ENCODE measurements at places on chromosomes 5 and 9. TPM values are rescaled to one million over a fixed set of nuclear protein-coding genes. Genes with fewer than 3 reads are reported as not detected.

Gene TOR4A
- 20.6 TPM for total RNA-seq

GRCh38 chr9:138076650-138077009 is 199.0 kb downstream of the CACNA1B start:
- no peaks in the 10 kb centered on the region for H3K4me1 ChIP-seq
- DNase-seq = no peak
- no peak overlapping the region for H3K4me3 ChIP-seq
- no peaks in the 10 kb centered on the region for H3K27me3 ChIP-seq
- H3K36me3 ChIP-seq = no peaks in the 10 kb centered on the region

- peaks cover 7% of the 10 kb centered on the region for H3K4me1 ChIP-seq
- H3K36me3 ChIP-seq = no peaks in the 10 kb centered on the region
- DNase-seq = no peak
- peaks cover 100% of the 10 kb centered on the region for H3K27me3 ChIP-seq
These were observed 189.7 kb downstream of the MEF2C start for GRCh38 chr5:88693071-88693932.

GRCh38 chr5:45440466-45440865 is 255.7 kb downstream of the HCN1 start:
- DNase-seq = no peak
- H3K27ac ChIP-seq = peak overlapping the region; percentile 5

- H3K4me1 ChIP-seq = no peaks in the 10 kb centered on the region
- H3K27ac ChIP-seq = no peak overlapping the region
- H3K36me3 ChIP-seq = peaks cover 7% of the 10 kb centered on the region
- no peaks in the 10 kb centered on the region for H3K27me3 ChIP-seq
These were observed 102.5 kb downstream of the OTULIN start for GRCh38 chr5:14767053-14767452.

- H3K36me3 ChIP-seq = no peaks in the 10 kb centered on the region
- no peaks in the 10 kb centered on the region for H3K27me3 ChIP-seq
- no peak overlapping the region for H3K4me3 ChIP-seq
- peaks cover 5% of the 10 kb centered on the region for H3K4me1 ChIP-seq
- no peak overlapping the region for H3K27ac ChIP-seq
These were observed 18.5 kb upstream of the TCERG1 start for GRCh38 chr5:146428658-146429057.

DNA sequence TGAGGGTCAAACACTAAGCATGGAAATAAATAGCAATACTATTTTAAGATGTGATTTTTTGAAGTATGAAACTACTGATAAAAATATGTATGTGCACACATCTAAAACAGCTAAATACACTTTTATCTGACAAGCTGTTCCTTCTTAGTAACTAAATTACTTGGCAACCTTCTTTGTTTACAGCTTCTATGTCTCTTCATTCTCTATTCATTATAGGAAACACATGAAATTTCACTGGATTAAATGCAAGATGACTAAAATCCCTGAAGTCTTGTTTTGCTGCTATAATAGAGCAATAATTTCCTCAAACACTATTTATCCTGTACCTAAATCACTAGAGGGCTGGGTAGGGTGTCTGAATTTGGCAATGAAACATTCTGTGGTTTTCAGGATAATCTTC is 11.7 kb downstream of the RICTOR start:
- no peak for DNase-seq
- peaks cover 23% of the 10 kb centered on the region for H3K4me1 ChIP-seq
- no peaks in the 10 kb centered on the region for H3K36me3 ChIP-seq

GRCh38 chr5:106288979-106289378 is 1381.8 kb downstream of the EFNA5 start:
- H3K27me3 ChIP-seq = no peaks in the 10 kb centered on the region
- H3K27ac ChIP-seq = no peak overlapping the region
- DNase-seq = peak; percentile 51
- no peaks in the 10 kb centered on the region for H3K36me3 ChIP-seq

GRCh38 chr9:121282277-121283079 is 14.5 kb downstream of the GSN start:
- H3K27ac ChIP-seq = peak overlapping the region; percentile 80
- DNase-seq = peak; percentile 90
- H3K36me3 ChIP-seq = no peaks in the 10 kb centered on the region
- H3K27me3 ChIP-seq = no peaks in the 10 kb centered on the region

- H3K27me3 ChIP-seq = no peaks in the 10 kb centered on the region
- no peak overlapping the region for H3K4me3 ChIP-seq
- H3K27ac ChIP-seq = no peak overlapping the region
- no peaks in the 10 kb centered on the region for H3K36me3 ChIP-seq
These were observed 76.8 kb downstream of the TMEM167A start for GRCh38 chr5:83000428-83000827.

- H3K4me3 ChIP-seq = no peak overlapping the region
- no peak overlapping the region for H3K27ac ChIP-seq
- H3K27me3 ChIP-seq = no peaks in the 10 kb centered on the region
- DNase-seq = no peak
These were observed 21.8 kb upstream of the NINJ1 start for GRCh38 chr9:93155716-93156474.

DNA sequence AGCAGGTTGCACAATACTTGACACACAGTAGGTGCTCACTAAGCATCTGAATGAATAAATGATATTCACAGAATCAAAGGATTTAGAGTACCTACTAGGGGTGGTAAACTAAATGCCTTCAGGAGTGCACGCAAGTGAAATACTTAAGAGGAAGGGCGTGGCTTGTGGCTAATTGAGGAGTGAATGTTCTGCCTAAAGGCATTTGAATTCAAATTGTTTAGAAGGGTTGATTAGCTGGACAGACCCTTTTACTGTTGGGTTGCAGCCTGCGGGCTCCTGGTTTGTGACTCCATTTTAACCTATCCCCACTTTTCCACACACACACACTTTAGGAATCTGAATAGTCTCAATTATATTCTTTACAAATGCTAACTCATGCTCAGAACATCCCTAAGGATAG is 63.1 kb downstream of the PPP2R2B start:
- H3K27ac ChIP-seq = no peak overlapping the region
- H3K36me3 ChIP-seq = no peaks in the 10 kb centered on the region
- H3K27me3 ChIP-seq = no peaks in the 10 kb centered on the region

Gene SLC34A1
- not detected for total RNA-seq

- peaks cover 13% of the 10 kb centered on the region for H3K4me1 ChIP-seq
- no peak overlapping the region for H3K4me3 ChIP-seq
These were observed 51.6 kb downstream of the NUDT12 start for GRCh38 chr5:103510851-103511553.

GRCh38 chr5:78611126-78611605 is 37.4 kb downstream of the LHFPL2 start:
- no peak for DNase-seq
- H3K27ac ChIP-seq = no peak overlapping the region
- H3K4me3 ChIP-seq = no peak overlapping the region
- H3K36me3 ChIP-seq = peaks cover 23% of the 10 kb centered on the region
- H3K4me1 ChIP-seq = peaks cover 20% of the 10 kb centered on the region
- no peaks in the 10 kb centered on the region for H3K27me3 ChIP-seq

DNA sequence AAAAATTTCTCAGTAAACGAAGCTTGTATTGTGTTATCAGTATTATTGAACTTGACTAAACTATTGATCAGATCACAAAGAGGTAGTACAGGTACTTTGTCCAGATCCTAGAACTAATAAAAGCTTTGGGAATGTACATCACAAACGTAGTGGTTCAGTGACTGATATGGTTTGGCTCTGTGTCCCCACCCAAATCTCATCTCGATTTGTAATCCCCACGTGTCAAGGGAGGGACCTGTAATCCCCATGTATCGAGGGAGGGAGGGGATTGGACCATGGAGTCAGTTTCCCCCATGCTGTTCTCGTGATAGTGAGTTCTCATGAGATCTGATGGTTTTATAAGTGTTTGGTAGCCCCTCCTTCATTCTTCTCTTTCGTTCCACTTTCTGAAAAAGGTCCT is 100.9 kb downstream of the ARRDC3 start:
- H3K4me1 ChIP-seq = peaks cover 19% of the 10 kb centered on the region
- no peak overlapping the region for H3K27ac ChIP-seq
- H3K36me3 ChIP-seq = no peaks in the 10 kb centered on the region
- no peak overlapping the region for H3K4me3 ChIP-seq

DNA sequence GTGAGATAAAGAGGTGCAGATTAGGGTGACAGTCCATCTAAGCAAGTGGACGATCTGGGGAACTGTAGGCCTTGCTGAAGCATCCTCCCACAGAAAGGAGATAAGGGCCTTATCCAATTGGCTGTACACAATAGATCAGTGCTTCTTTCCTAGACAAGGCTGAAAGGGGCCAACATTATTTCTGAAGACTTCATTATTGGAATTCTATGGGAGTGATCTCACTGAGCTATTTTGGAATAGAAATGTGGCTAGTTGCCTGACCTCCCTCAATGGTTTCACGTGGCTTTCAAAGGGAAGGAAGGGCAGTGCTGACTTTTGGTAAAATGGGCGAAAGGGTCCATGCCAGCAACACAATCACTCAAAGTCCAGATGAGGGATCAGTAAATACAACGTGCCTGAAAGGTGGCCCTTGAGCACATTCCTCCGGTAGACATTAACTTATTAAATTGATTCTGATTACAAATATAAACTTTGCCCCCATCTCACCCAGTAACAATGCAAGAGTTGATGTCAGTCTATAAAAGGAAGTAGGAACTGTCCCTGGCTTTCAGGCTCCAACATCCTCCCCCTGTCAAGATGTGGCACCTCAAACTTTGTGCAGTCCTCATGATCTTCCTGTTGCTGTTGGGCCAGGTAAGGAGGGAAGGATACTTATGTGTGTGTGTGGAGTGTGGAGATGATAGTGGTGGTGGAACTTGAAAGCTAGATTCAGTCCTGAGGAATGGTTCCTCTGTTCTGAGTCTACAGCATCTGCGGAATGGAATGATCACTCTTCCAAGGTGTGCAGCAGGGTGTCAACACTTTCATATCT is at the start of gene LEAP2:
Gene LEAP2 (plus strand): TSS at position 550 of the 811 bp plus-strand sequence. CDS start 27 bp downstream, at position 577.
- H3K27me3 ChIP-seq = no peaks in the 10 kb centered on the region
- peaks cover 97% of the 10 kb centered on the region for H3K36me3 ChIP-seq
- H3K4me1 ChIP-seq = no peaks in the 10 kb centered on the region
- H3K27ac ChIP-seq = no peak within 1 kb of the TSS

GRCh38 chr5:170532935-170533334 is 29.1 kb downstream of the KCNIP1 start:
- DNase-seq = no peak
- H3K27me3 ChIP-seq = peaks cover 30% of the 10 kb centered on the region
- H3K36me3 ChIP-seq = no peaks in the 10 kb centered on the region
- H3K4me3 ChIP-seq = no peak overlapping the region
- H3K27ac ChIP-seq = no peak overlapping the region

DNA sequence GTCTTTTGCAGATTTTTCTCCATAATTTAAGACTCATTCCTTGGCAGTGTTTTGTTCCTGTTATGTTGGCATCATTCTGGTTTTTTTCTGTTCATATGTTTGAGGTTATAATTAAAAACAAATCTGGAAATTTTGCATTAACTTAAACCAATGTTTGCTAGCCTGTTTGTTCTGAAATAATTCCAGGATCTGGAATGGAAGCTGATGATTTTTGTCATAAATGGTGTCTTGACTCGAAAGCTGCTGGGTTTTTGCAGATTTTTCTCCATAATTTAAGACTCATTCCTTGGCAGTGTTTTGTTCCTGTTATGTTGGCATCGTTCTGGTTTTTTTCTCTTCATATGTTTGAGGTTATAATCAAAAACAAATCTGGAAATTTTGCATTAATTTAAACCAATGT is 318.7 kb upstream of the IRX4 start:
- no peak for DNase-seq
- H3K36me3 ChIP-seq = no peaks in the 10 kb centered on the region
- H3K4me3 ChIP-seq = no peak overlapping the region
- no peak overlapping the region for H3K27ac ChIP-seq
- H3K4me1 ChIP-seq = no peaks in the 10 kb centered on the region

- no peaks in the 10 kb centered on the region for H3K36me3 ChIP-seq
- H3K4me1 ChIP-seq = no peaks in the 10 kb centered on the region
- no peak for DNase-seq
- H3K27ac ChIP-seq = no peak overlapping the region
- no peaks in the 10 kb centered on the region for H3K27me3 ChIP-seq
These were observed 392.2 kb upstream of the KLF4 start for GRCh38 chr9:107881626-107882300.

DNA sequence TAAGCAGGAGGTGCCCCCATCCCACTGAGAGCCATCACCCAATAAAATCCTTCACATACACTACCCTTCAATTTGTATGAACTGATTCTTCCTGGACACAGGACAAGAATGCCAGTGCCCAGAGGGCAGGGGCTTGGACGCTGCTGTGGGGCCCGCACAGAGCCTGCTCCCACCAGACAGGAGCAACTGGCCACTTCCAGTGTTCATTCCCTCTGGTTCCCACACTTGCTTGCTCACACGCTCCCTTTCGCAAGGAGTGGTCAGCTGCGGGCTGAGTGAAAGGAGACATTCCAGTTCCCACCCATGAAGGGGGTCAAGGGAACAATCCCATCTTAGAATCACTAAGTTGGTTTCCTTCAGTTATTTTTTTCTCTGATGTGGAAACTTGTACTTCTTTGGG is 314.5 kb upstream of the ACO1 start:
- no peaks in the 10 kb centered on the region for H3K36me3 ChIP-seq
- H3K4me3 ChIP-seq = no peak overlapping the region
- peaks cover 76% of the 10 kb centered on the region for H3K27me3 ChIP-seq
- H3K27ac ChIP-seq = no peak overlapping the region
- DNase-seq = no peak
- no peaks in the 10 kb centered on the region for H3K4me1 ChIP-seq

Gene SETX
- total RNA-seq = 44.6 TPM

DNA sequence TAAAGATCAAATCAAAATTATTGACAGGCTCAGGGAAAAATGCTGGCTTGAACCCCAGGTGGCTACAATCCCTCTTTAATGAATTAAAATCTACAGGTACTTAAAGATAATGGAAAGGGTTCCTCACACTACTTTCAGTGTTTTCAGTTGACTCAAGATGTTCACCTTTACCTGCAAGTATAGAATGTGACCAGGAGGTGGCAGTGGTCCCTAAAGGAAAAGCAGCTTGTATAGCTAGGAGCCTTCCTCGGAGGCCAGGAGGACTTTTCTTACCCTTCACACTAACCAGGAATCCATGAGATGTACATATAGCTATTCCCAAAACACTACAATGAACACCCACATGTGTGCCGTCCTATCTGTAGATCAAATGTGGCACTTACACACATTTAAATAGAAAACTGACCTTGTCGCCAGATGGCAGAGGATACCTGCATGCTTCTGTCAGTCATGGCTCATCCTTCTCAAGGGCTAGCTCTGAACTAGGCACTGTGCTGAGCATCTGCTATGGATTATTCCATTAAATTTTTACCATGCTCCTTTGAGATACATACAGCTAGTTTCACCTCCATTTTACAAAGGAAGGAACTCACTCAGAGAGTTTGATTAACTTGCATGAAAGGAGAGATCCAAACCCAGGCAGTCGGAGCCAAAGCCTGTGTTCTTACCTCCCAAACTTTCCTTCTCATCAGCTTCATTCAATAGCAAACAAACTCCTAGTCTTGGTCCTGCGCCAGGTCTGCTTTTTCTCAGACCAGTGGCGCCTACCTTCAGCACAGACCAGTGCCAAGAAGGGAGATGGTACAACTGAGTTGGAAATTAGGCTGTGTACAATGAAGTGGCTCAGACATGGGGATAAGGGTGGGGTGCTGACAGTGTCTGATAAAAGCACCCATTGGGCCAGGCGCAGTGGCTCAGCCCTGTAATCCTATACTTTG is 24.5 kb downstream of the C9orf152 start:
- DNase-seq = peak; percentile 86
- no peaks in the 10 kb centered on the region for H3K27me3 ChIP-seq
- H3K27ac ChIP-seq = no peak overlapping the region
- peaks cover 18% of the 10 kb centered on the region for H3K4me1 ChIP-seq
- no peaks in the 10 kb centered on the region for H3K36me3 ChIP-seq
- H3K4me3 ChIP-seq = no peak overlapping the region

- peaks cover 55% of the 10 kb centered on the region for H3K36me3 ChIP-seq
- DNase-seq = no peak
- H3K27ac ChIP-seq = no peak overlapping the region
- no peaks in the 10 kb centered on the region for H3K27me3 ChIP-seq
- H3K4me3 ChIP-seq = peak overlapping the region; percentile 78
These were observed 1.5 kb downstream of the SURF1 start for GRCh38 chr9:133354766-133355165.

Gene AK8
- 0.42 TPM for total RNA-seq

Gene LTC4S
- total RNA-seq = 2.2 TPM

Data from MCF 10A (cell line).